ENCODE measurements at places on chromosomes 1 and 21. TPM values are rescaled to one million over a fixed set of nuclear protein-coding genes. Genes with fewer than 3 reads are reported as not detected.

DNA sequence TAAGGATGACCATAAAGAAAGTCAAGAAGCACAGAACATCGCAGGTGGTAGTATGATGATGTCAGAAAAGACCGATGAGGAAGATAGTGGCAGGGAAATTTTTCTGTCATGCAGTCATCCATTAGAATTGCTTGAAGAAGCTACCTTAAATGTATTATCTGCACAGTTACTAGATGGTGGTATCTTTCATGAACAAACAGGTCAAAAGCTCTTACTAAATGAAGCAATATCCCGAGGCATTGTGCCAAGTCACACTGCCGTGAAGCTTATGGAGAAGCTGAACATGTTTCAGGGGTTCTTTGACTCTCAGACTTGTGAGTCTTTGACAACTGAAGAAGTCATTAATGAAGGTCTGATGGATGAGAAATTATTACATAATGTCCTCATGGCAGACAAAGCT, 128.8 kb downstream of the MACF1 start:
- DNase-seq, result no peak

GRCh38 chr1:51088474-51088873, 13.6 kb upstream of the C1orf185 start:
- peak; percentile 7 for DNase-seq

Gene KCNA2
- not detected for total RNA-seq

Gene SH2D1B
- total RNA-seq, result not detected

GRCh38 chr21:20108016-20108415, 890.2 kb upstream of the NCAM2 start:
- no peak for DNase-seq

DNA sequence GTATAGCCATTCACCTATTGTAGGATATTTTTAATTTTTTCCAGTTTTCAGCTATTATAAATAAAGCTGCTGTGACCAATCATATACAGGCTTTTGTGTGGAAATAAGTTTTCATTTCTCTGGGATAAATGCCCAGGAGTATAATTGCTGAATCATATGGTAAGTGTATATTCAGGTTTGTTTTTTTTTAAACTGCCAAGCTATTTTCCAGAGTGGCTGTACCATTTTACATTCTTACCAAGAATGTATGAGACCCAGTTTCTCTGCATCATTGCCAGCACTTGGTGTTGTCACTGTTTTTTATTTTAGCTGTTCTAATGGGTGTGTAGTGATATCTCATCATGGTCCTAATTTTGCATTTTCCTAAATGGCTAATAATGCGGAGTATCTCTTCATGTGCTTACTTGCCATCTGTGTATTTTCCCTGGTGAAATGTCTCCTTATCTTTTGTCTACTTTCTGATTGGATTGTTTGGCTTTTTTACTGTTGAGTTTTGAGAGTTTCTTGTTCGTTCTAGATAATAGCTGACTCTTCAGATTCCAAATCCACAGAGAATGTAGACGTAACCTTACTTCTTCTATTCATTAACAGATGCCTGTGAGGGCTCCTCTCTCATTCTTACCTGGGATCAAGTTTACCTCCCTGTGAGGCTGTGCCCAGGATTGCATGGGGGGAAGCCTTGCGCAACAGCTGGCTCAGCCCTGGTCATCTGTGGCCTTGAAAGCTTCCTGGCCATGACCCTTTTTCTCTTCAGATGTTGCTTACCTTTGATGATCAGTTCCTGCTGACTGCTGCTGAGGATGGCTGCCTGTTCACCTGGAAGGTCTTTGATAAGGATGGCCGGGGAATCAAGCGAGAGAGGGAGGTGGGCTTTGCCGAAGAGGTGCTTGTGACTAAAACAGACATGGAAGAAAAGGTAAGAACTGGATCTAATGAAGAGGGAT, 42.6 kb downstream of the CFAP57 start:
- no peak for DNase-seq

- DNase-seq, result no peak
Measured at GRCh38 chr1:245322673-245323072, 167.9 kb downstream of the KIF26B start.

Gene TMEM79
- 3.0 TPM for total RNA-seq

Gene COPA
- total RNA-seq, result 167 TPM

GRCh38 chr1:45629035-45629434, 5.2 kb upstream of the CCDC17 start:
- DNase-seq, result peak; percentile 82

GRCh38 chr1:114034567-114035303, 55.5 kb downstream of the OLFML3 start:
- DNase-seq, result no peak

Gene CRYZL1
- total RNA-seq, result 42.1 TPM

- DNase-seq, result peak; percentile 92
Measured at GRCh38 chr1:235075048-235075776, 53.4 kb downstream of the TOMM20 start.

DNA sequence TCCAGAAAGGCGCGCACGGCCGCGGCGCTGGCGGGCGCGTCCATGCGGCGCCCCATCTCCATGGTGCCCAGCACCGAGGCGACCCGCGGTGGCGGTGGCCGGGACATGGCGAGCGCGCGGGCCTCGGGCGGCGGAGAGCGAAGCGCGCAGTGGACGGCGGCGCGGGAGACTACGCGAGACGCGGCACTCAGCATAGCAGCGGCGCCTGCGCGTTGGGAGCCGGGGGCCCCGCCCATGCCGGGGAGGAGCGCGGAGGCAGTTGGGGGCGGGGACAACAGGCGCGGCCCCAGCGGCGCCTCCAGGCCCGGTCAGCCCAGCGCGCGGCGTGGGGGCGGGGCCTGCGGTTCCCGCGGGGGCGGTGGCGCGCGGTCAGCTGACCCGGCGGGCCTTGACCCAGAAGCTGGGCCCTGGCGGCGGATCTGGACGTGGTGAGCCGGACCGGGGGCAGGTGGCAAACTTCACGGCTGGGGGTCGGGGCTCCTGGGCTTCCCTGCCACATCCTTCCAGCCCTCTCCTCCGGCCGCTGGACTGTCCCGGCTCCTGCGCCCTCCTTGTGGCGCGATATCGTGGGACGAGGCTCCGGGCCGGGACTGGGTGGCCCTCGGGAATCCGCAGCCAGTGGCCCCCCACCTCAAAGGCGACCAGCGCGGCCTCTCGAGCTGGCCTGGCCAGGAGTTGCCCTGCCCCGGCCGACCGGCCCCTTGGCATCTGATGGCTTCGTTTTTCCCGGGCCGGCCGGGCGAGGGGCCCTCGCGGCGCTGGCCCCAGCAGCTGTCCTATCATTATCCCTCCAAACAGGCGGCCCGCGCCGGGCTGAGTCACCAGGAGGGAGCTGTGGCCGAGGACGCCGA, at the start of the genes AKR7A2 and SLC66A1:
Gene AKR7A2 (minus strand): TSS at position 214 of the 851 bp plus-strand sequence. CDS start 20 bp downstream, at position 194.
Gene SLC66A1 (plus strand): TSS at position 396 of the 851 bp plus-strand sequence. CDS start 5,352 bp downstream, outside the sequence.
- DNase-seq, result peak; percentile 96

Gene KCNK2
- 0.18 TPM for total RNA-seq

DNA sequence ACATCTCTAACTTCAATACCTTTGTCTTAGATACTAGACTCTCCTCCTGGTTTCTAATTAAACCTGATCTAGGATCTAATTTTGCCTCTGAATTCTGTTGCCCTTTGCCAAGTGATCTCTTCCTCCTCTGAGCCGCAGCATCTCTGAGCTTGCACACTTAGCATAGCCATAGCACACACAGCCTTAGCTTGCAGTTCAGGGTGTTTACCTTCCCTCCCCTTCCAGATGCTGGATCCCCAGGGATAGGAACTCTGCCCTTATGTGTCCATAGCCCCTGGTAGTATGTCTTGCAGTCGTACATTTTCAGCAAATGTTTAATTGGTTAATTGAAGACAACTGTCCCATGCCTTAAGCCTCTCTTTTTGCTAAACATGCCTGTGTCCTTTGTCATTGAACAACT, 30.3 kb downstream of the SELL start:
- no peak for DNase-seq

DNA sequence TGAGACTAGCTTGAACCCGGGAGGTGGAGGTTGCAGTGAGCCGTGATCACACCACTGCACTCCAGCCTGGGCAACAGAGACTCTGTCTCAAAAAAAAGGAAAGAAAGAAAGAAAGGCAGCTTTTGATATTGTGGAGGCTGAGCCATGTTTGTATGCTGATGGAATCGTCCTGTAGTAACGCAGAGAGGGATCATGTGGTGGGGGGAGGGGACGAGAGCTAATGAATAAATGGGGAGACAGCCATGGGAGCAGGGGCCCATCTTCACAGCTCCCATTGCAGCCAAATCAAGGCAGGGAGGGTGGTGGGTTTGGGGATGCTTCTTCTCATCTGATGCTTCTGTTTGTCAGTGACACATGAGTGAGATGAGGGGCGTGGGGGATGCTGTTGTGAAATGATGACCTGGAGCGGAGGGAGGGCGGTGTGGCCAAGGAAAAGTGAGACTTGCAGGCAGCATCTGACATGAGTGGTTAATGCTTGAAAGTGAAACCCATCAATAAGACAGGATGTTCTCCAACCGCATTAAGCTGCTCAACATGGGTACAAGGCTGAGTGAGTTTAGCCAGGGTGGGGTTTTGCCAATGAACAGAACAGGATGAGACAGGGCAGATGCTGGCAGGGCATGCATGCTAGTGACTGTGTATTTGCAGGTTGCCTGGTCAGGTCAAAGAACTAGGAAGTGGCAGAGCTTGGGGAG, 16.7 kb downstream of the SPATA21 start:
- DNase-seq, result no peak

Gene RGS4
- total RNA-seq, result 59.3 TPM

GRCh38 chr1:201791779-201792173, 37.2 kb upstream of the IPO9 start:
- DNase-seq, result peak; percentile 88

Gene UBQLN4
- 48.1 TPM for total RNA-seq

GRCh38 chr1:202150602-202151001, 6.1 kb upstream of the ARL8A start:
- no peak for DNase-seq

- no peak for DNase-seq
Measured at GRCh38 chr1:9643351-9644256, 7.9 kb upstream of the PIK3CD start.

GRCh38 chr1:156860113-156860627, 495 bp upstream of the NTRK1 start:
- DNase-seq, result peak; percentile 40

GRCh38 chr1:89130716-89131115, 4.8 kb upstream of the GBP2 start:
- DNase-seq, result no peak

- DNase-seq, result peak; percentile 87
Measured at GRCh38 chr1:161200992-161201835, 953 bp upstream of the NDUFS2 start.

DNA sequence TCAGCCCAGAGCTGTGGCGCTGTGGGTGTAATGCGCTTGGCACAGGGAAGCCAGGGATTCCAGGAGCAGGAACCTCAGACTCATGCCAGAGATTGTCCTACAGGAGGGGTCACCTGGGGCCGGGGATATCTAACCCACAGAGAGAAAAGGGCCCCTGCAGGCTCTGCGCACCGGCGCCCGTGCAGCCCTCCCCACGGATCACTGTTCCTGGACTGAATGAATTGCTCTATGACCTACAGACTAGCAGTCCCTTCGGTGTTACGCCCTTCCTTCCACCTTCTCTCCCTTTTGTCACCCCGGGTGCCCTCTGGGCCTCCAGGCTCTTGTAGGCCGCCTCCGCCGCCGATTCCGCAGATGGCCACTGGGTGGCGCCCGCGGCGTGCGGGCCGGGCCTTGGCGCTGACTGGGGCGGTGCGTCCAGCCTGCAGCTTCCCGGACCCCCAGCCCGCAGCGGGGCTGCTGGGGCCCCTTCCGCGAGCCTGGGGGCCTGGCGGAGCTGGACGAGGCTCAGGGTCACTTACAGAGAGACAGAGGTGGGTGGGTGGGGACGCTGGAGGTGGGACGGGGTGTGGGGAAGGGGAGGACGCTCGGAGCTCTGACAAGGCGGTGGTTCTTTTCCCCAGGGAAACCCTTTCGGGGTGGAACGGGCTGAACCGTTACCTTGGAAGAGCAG, 101.3 kb downstream of the IER5 start:
- peak; percentile 54 for DNase-seq

- no peak for DNase-seq
Measured at GRCh38 chr1:26356106-26356505, 2.2 kb upstream of the CRYBG2 start.

Gene PARS2
- 3.8 TPM for total RNA-seq

DNA sequence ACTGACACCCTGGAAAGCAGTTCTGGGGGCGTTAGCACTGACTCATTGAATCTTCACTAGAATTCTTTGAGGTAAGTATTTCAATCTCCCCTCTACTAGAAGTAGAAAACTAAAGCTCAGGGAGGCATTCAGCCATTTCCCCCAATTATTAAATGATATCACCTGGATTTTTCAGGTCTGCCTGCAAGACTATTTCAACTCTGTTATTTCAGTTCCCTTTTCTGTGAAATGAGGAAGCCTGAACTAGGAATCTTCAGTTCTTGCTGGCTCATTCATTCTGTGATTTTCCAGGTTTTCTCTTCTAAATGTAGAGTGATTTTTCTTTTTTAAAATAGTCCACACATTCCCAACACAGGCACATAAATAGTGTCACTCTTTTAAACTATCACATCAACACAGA, 337.0 kb upstream of the NR5A2 start:
- DNase-seq, result peak; percentile 8

DNA sequence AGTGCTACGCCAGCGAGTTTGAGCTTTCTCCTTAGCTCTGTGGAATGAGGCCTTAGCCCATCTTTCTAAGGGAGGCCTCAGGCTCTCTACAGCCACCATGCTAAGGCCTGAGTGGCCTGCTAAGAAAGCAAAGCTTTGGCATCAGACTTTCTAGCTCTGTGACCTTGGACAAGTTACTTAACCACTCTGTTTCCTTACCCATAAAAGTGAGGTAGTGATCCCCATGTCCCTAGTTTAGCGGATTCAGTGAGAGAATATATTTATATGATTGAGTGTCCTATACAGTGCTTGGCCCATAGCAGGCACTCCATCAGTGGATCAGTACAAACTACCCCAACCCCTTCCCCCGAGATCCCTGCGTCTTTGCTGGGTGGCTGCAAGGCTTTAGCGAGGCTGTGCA, 4.0 kb downstream of the POGK start:
- DNase-seq, result no peak

DNA sequence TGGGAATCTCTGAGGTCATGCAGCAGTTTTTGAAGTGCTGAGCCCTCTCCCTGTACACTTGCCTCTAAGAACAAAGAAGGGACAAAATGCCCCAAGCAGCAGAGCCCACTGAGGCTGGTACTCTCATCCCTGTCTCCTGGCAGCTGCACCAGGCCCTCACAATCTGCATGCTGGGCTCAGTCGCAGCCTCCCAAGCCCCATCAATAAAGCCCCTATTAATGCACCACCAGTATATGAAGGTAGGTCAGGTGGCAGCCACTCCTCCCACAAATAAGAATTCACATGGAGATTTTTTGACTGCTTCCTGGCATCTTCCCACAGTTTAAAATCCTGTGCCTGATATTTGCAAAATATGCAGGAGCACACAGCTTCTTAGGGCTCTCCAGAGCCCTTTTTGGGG, 181.2 kb upstream of the PALMD start:
- no peak for DNase-seq
